Vagina (tissue), 2 donors: ENCODE measurements at places on chromosomes 7 and 10. TPM values are rescaled to one million over a fixed set of nuclear protein-coding genes. Genes with fewer than 3 reads are reported as not detected.

- no peak for DNase-seq
Measured at GRCh38 chr7:129376076-129376777, 58.0 kb upstream of the STRIP2 start.

DNA sequence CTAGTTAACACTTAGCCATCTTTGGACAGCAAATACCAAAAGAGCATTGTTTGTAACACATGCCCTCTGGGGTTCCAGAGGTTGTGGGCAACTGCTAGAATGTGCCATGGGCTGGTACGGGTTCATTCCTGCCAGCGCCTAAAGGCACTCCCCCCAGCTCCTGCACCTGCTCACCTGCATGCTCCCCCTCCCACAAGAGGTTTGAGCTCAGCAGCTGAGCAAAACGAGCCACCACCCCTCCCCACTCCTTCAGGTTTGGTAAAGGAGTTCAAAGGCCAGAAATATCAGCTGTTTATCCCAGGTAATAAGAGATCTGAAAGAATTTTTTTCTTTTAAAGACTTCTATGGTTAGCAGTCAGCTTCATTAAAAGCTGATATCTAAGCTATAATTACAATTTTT, 53.5 kb downstream of the HTR7 start:
- no peak for DNase-seq

DNA sequence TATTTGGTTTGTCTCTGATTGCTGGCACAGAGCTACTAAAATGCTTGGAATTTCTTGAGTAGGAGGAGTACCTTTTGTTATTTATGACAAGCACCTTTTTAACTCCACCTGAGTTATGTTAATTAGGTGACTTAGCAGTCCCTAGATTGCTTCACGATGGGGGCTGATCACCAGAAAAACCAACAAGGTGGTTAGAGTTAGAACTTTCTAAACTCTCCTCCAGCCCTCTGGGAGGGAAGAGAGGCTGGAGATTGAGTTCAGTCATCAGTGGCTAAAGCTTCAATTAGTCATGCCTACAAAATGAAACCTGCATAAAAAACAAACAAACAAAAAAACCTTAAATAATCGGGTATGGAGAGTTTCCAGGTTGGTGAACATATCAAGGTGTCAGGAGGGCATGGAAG, 23.6 kb upstream of the ING3 start:
- DNase-seq = no peak

DNA sequence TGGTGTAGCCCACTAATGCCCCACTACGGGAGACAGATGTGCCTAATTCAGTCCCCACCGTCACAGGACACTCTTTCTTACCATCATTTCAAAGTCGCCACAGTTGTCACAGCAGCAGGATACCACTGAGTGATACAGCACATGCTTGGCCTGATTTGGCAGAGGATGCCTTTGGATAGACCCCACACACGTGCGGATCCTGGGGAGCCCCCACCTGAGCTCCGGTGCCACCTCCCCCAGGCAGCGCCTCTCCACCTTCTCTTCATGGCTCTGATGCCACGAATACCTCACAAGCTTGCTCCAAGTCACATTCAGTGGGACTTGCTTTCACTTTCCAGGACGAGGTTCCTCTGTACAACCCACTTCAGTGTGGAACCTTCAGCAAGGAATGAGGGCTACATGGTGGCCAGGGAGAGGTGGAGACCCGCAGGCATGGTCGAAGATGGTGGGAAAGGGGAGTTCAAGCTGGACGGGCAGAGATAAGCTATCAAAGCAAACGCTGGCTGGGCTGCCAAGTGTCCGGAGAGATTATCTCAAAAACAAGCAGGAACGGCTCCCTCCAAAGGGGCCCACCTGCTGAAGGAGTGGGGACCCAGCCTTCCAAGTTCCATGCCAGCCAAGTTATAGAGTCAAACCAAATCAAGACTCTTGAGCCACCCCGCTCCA, 107.4 kb downstream of the ZRANB1 start:
- DNase-seq = no peak

Gene SLC16A12
- total RNA-seq = 3.7 TPM

GRCh38 chr7:151697942-151698341, 178.2 kb upstream of the RHEB start:
- DNase-seq = no peak

Gene IFIT1B
- not detected for total RNA-seq

Gene TMEM196
- not detected for total RNA-seq

- no peak for DNase-seq
Measured at GRCh38 chr10:80477-81105, 31.5 kb upstream of the TUBB8 start.

DNA sequence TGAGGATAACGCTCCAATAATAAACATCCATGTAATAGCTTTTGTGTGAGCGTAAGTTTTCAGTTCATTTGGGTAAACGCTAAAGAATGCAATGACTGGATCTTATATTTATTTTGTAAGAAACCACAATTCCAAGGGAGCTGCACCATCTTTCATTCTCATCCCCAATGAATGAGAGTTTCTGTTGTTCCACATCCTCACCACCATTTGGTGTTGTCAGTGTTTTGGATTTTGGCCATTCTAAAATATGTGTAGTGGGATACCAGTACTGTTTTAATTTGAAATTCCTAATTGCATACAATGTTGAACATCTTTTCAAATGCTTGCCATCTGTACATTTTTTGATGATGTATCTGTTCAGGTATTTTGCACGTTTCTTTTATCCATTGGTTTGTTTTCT, 50.9 kb upstream of the SEMA3D start:
- no peak for DNase-seq

Gene PRTFDC1
- total RNA-seq = 7.6 TPM

- DNase-seq = no peak
Measured at GRCh38 chr7:23618241-23618640, 21.1 kb downstream of the CCDC126 start.

- no peak for DNase-seq
Measured at GRCh38 chr7:128800567-128800966, 8.8 kb downstream of the CCDC136 start.

Gene ZNF25
- 12.8 TPM for total RNA-seq

Gene RSPH10B2
- total RNA-seq = 5.2 TPM

- no peak for DNase-seq
Measured at GRCh38 chr10:114714281-114714741, 56.2 kb upstream of the ABLIM1 start.

Gene TFPI2
- 0.74 TPM for total RNA-seq

DNA sequence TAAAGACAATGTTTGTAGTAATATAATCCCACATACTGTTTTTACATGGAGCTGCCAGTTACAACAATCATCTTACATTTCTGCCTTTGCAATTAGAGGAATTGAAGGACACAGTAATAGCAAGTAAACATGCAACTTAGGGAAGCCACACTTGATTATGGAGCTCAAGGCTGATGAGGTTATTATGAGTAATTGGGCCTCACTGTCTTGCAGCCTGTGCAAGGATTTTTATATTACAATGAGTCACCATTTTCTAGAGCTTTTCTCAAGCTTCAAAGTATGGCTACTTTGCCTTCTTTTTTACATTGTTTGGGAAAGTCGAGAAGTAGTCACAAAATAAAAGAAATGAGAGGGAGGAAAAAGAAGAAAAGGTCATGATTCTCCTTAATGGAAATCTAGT, 226.4 kb downstream of the KIAA1217 start:
- no peak for DNase-seq

GRCh38 chr10:34585422-34586112, 229.5 kb downstream of the PARD3 start:
- DNase-seq = no peak

GRCh38 chr10:91444211-91445182, 34.4 kb downstream of the HECTD2 start:
- DNase-seq = no peak

DNA sequence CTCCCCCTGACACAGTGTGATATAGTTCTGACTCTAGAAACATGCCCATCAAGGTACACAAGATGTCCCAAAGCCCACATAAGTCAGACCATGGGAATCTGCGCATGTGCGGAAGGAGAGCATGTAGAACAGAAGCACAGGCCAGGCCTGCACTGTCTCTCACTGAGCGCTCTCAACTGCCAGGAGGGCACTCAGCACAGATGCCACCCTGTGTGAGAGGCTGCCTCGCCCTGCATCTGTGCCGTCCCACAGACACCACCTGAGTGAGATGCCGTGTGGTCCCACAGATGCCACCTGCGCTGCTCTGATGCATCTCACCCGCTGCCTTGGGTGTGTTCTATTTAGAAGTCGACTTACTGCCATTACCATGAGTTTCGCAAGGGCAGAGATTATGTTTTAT, 98.4 kb downstream of the VOPP1 start:
- no peak for DNase-seq

Gene NKX2-3
- total RNA-seq = not detected

Gene INSYN2A
- 0.25 TPM for total RNA-seq

DNA sequence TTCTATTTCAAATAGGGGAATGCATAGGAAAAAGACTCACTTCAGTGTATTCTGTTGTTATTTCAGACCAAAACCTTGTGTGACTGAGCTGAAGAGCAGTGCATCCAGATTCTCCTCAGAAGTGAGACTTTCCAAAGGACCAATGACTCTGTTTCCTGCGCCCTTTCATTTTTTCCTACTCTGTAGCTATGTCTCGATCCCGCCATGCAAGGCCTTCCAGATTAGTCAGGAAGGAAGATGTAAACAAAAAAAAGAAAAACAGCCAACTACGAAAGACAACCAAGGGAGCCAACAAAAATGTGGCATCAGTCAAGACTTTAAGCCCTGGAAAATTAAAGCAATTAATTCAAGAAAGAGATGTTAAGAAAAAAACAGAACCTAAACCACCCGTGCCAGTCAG, 12.0 kb downstream of the TET1 start:
- DNase-seq = no peak

Gene HMX2
- total RNA-seq = not detected

Gene STK31
- total RNA-seq = 2.2 TPM

DNA sequence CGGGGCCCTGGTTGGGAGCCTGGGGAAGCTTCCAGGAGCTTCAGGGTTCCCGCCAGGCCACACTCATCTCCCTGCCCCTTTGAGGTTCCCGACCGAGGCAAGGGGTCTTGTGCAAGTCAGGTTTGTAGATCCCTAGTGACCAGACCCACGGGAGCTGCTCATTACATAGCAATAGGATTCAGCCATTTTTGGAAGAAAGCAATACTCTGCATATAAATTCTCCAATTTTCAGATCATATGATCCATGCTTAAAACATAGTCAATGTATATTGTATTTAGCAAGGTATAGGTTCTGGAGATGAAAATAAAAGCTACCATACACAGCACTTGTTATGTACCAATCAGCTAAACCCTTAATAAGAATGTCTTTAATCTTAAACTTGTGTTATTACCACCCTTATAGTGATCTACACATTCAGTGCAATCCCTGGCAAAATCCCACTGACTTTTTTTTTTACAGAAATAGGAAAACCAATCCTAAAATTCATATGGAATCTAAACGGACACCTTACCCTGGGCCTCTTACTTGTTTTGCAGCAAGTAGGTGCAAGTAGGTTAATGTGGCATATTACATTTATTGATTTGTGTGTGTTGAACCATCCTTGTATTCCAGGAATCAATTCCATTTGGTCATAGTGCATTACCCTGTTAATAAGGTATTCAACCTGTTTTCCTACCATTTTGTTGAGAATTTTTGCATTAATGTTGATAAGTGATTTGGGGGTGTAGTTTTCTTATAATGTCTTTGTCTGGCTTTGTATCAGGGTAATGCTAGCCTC, 13.8 kb upstream of the FKBP9 start:
- DNase-seq = no peak

DNA sequence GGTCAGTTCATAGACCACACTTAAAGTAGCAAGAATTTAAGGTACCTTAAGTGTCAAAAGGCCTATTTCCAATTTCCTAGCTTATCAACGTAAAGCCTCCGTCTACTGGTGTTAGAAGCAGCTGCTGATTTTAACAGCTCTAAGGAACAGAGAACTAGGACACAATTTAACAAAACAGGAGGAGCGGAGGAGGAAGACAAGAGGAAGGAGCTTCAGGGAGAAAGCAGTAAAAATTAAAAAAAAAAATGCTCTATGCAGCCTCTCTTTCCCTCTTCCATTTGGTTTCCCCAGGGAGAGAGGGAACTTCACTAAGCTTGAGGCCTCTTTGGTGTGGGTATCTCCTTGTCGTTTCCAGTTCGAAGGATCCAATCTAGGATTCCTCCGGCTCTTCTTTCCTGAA, 22.7 kb downstream of the ARHGAP21 start:
- DNase-seq = no peak

- no peak for DNase-seq
Measured at GRCh38 chr7:99497766-99498545, 2.1 kb downstream of the ZNF394 start.

DNA sequence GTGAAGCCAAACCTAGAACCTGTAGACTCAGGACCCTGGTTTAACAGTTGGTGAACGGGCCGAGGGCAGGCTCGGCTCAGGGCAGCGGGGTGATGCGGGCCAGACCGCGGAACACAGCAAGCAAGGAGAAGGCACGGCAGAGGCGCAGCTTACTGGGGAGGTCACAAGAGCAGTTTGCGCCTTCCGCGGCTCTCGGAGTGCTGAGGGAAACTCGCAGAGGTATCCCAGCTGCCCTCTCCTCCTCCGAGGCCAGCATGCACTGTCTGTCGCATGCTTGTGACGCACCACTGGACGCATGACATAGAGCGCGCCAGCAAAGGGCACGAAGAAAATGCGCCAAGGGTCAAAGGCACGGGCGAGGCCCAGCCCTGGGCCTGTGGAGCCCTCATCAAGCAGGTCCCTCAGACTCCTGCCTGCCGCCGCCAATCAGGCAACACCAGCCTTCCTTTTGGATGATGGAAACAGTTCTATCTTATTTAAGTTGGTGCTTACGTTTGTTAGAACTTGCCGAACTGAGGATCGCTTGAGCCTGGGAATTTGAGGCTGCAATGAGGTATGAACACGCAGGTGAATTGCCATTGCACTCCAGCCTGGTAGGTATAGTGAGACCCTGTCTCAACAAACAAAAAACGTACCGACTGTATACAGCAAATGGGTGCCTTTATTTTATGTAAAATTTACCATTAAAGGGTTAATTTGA, 574.3 kb upstream of the GHITM start:
- DNase-seq = no peak

GRCh38 chr10:26468700-26469099, 30.6 kb downstream of the APBB1IP start:
- DNase-seq = no peak

- no peak for DNase-seq
Measured at GRCh38 chr10:53122281-53122680, 349.7 kb upstream of the MBL2 start.

DNA sequence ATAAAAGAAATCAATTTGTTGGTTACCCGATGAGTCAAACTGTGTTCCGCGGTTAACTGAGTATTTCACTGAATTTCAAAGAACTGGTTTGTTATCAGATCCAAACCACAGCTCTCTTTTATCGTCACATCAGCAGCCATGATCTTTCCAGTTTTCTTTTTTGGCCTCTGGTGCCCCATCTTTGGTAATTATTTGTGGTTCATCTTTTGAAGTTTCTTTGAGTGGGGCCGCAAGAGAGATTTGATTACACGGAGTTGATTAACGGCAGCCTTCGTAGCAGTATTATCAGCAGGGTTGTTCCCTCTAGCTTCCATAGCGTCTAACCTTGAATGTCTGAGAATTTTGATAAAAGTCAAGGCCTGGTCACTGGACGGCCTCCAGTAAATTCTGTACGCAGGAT, 154.9 kb upstream of the TNRC18 start:
- DNase-seq = no peak
